Effector CD8-positive, alpha-beta T cell (primary cell): ENCODE measurements at places on chromosomes 5 and 9.

DNA sequence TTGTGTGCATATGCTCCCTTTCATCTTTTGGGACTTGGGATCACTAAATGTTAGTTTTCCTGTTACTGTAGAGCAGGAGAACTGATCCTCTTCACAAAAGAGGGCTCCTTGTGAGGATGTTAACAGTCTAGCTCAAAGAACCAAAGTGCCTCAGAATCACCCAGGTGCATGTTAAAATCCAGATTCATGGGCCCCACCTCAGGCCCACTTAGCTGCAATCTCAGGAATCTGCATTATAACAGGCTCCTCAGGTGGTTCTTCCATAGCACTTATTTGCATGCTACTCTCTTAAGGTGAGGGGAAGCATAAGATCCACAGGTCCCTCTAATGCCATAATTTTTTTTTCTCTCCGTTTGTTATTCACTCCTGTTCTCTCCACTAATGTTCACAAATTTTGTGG, 14.8 kb upstream of the MEF2C start:
- no peak for DNase-seq

GRCh38 chr9:77956555-77956954, 75.1 kb downstream of the GNAQ start:
- DNase-seq, result no peak

DNA sequence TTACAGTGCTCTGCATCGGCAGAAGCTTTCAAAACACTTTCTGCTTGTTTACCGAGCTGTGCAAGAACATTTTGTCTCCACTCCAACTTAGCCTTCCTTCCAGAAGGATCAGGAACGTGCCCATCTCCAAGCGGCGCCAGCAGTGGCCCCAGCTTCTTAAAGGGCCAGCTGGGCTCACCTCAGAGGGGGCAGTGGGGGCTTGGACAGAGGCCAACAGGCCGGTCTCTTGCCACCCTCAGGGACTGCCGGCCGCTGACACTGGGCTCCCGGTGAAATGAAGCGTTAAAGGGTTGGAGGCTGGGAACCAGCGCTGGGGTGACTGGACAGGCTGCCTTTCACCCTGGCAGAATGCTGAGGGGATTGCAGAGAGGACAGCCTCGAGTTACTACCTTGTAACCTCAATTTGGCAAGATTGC, 67.0 kb upstream of the RNU6ATAC start:
- DNase-seq, result no peak

DNA sequence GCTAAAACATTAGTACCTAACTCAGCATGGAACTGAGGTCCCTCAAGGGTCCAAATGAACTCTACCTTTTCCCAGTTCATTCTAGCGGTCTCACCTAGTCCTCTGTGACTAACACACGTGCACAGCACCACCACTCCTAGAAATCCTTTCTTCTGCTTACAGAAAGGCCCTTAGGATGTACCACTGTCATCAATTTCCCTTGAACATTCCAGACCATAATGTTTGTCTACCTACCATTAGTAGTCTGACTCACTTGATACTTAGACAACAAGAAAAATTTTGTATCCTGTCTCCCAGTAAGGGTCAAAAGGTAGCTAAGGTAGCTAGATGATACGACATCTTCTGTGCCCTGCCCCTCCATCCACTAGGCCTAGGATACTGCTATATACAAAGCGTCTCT, 166.6 kb downstream of the TSSK1B start:
- DNase-seq, result no peak

- no peak for DNase-seq
Observed at GRCh38 chr9:91785447-91785842, 164.6 kb downstream of the ROR2 start.
